OCI-LY7 (cell line): ENCODE measurements at places on chromosomes 16 and 17. TPM values are rescaled to one million over a fixed set of nuclear protein-coding genes. Genes with fewer than 3 reads are reported as not detected.
A peak's percentile ranks its signal among the peaks of the same experiment; 100 is the strongest.

The SEBOX gene
- total RNA-seq = not detected in 2 replicates

The PDP2 gene
- 25.7 and 29.2 TPM in 2 replicates for total RNA-seq

The CCL1 gene
- total RNA-seq = not detected in 2 replicates

The CCL8 gene
- total RNA-seq = not detected in 2 replicates

The MAFG gene
- 30.1 and 33.6 TPM in 2 replicates for total RNA-seq

- DNase-seq = no peak
Observed at GRCh38 chr16:86383488-86384262, 126.7 kb upstream of the FOXF1 start.

DNA sequence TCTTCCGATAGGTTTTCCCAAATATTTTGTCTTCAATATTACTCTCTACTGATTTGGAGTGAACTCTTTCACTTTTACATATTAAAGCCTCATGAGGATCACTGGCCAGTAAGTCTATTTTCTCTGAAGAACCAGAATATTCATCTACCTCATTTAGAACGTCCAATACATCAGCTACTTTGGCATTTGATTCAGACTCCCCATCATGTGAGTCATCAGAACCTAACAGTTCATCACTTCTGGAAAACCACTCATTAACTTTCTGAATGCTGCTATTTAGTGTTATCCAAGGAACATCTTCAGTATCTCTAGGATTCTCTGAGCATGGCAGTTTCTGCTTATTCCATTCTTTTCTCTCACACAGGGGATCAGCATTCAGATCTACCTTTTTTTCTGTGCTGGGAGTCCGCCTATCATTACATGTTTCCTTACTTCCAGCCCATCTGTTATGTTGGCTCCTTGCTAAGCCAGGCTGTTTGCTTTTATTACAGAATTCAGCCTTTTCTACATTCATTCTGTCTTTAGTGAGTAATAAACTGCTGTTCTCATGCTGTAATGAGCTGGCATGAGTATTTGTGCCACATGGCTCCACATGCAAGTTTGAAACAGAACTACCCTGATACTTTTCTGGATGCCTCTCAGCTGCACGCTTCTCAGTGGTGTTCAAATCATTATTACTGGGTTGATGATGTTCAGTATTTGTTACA is 30.9 kb downstream of the BRCA1 start:
- no peak for DNase-seq

DNA sequence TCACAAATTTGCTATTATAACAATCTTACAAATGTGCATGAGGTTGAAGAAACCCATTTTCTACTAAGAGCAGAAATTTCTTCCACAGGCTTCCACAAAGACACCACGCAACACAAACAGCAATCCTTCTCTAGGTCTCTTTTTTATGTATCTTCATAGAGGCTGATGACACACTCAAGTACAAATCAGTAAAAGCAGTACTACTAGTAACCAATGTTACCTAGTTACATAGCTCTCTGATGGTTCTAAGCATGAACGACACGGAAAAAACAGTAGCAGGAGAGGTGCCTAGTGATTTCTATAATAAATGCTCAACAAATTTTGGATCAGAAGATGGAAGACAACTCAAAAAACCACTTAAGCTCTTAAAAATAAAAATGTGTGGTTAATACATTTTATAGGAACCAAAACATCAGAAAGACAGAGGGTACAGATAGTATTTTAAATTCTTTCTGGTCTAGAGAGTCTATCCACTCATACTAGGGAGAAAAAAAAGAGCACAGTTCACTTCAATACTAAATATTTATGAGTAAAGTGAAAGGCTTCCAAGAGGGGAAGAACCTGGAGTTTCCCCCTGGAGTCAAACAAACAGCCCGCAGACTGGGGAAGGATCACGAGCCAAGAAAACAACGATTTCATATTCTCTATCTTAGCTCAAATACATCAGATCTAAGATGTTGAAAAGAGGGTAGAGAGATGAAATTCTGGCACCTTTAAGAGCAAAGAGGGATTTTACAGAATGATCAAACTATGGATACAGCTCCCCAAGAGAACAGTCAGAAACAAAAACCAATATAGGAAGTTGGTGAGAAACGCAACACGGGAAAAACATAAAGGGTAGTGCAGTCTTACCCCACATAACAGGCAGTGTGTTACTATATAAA is 40.2 kb downstream of the SMG6 start:
- DNase-seq = no peak

DNA sequence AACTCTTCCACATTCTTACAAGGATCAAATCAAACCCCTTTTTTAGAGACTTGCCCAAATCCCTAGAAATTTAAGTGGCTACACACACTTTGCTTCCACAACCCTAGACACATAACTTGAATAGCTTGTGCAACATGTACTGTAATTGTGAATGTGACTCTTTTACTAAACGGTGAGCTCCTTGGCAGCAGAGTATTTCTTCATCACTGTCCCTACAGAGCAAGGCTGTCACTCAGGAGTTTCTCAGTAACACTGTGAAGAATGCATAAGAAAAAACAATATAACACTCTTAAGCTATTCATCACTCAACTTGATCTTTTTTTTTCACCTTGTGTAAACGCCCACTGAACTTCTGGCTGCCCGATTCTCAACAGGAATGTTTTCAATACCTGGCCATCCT is 53.8 kb upstream of the ADAMTS18 start:
- no peak for DNase-seq

GRCh38 chr17:4475463-4475862 is 23.2 kb upstream of the SPNS2 start:
- DNase-seq = no peak

DNA sequence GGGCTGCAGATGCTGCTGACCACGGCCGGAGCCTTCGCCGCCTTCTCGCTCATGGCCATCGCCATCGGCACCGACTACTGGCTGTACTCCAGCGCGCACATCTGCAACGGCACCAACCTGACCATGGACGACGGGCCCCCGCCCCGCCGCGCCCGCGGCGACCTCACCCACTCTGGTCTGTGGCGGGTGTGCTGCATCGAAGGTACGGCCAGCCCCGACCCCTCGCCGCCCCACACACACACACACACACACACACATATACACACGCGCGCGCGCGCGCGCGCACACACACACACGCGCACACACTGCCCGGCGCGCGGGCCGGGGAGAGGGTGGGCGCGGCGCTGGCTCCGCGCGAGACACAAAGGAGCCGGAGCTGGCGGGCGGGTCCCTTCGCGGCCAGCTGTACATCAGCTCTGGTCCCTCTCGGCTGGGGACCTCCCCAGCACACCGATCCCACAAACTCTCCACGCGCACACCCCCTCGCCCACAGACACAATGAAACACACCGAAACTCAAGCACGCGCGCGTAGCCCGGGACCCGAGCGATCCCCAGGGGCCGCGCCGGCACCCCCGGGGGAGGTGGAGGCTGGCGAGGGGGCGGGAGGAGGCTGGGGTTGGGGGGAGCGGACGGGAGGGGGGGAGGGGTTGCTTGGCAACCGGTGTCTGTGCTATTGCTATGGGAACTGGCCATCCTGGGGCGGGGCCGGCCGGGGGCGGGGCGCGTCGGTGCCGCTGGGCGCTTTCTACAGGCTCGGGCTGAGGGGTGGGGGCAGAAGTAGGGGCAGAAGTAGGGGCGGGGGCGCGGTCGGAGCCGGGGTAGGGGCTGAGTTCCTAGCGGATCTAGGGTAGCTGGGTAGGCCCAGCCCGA is 658 bp downstream of the CACNG4 start:
- DNase-seq = no peak

DNA sequence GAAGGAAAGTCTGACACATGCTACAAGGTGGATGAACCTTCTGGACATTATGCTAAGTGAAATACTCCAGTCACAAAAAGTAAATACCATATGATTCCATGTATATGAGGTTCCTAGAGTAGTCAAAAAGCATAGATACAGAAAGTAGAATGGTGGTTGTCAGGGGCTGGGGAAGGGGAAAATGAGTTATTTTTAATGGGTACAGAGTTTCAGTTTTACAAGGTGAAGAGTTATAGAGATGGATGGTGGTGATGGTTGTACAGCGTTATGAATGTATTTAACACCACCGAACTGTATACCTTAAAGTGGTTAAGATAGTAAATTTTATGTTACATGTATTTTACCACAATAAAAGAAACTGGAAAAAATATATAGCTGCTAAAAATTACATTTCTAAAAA is 17.9 kb downstream of the RAD51D start:
- no peak for DNase-seq

GRCh38 chr17:52524096-52524637 is 365.7 kb upstream of the CA10 start:
- DNase-seq = no peak

DNA sequence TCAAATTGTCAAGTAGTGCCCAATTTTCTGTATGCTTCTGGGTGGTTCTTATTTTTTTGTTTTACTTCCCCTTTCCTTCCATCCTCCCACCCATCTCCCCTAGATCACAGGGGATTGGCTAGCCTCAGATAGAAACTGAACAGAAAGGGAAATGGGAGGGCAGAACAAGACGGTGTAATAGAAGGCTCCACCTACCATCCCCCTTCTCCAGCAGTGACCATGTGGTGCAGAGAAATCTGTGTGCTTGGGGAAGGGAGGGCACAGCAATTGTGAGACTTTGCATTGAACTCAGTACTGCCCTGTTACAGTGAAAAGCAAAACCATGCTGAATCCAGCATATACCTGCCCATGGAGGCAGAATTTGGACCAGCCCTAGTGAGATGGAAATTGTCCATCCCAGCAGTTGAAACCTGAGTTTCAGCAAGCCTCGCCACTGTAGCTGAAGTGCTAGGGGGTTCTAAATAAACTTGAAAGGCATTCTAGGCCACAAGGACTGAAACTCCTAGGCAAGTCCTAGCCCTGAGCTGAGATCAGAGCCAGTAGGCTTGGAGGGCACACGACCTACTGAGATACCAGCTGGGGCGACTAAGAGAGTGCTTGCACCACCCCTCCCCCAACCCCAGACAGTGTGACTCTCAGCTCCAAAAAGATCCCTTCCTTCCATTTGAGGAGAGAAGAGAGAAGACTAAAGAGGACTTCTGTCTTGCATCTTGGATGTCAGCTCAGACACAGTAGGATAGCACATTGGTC is 5.2 kb downstream of the SLFN11 start:
- DNase-seq = peak; percentile 62

GRCh38 chr17:76014100-76014924 is 12.8 kb downstream of the EVPL start:
- peak; percentile 93 for DNase-seq
